Activated gamma-delta T cell (primary cell): ENCODE measurements at places on chromosomes 6 and 20.

DNA sequence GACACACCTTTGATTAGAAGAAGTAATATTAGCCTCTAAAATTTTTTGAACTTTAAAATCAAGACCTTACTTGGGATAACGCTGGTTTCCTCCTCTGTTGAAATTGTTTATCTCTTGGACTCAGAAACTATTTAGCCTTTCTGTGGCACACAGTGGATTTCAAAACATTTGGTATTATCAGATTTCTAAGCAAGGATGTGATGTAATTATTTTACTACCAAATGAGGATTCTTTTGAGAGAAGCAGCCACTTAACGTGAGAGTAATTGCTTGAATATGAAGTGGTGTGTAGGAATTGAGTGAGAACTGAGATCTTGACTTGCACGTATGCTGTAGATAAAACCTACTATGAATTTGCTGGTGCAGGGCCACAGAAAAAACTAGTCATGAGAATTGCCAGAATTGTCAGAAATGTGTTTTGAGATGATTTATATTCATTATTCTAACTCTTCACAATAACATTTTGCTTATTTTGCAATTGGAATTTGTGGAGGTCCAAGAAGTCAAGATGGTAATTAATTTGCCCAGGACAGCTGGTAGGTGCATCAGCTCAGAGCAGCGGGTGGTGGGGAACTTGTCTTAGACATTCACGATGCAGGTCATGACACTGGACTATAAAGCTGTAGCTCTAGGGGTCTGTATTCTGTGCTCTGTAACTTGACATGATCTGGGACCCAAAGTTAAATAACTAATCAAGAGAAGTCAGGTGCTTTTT lies 53.4 kb downstream of the AKAP12 start:
- DNase-seq = no peak

- DNase-seq = no peak
Observed at GRCh38 chr6:165760126-165760802, 97.2 kb upstream of the PDE10A start.

DNA sequence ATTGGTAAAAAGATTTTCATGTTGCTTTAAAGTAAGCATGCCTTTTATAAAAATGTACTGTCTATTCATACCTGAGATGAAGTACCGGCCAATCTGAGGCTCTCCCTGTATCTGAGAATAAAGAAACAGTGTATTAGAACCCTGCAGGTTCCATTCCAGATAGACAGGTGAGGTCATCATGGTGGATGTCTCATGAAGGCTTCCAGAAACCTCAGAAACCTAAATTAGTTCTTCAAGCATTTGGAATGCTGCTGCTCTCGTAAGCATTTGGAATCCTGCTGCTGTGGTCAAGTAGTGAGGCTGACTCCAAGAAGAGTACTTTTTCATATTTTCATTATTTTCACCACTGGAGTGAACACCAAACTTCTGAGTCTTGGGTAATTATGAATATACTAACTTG lies 642.3 kb downstream of the MAFB start:
- DNase-seq = no peak

DNA sequence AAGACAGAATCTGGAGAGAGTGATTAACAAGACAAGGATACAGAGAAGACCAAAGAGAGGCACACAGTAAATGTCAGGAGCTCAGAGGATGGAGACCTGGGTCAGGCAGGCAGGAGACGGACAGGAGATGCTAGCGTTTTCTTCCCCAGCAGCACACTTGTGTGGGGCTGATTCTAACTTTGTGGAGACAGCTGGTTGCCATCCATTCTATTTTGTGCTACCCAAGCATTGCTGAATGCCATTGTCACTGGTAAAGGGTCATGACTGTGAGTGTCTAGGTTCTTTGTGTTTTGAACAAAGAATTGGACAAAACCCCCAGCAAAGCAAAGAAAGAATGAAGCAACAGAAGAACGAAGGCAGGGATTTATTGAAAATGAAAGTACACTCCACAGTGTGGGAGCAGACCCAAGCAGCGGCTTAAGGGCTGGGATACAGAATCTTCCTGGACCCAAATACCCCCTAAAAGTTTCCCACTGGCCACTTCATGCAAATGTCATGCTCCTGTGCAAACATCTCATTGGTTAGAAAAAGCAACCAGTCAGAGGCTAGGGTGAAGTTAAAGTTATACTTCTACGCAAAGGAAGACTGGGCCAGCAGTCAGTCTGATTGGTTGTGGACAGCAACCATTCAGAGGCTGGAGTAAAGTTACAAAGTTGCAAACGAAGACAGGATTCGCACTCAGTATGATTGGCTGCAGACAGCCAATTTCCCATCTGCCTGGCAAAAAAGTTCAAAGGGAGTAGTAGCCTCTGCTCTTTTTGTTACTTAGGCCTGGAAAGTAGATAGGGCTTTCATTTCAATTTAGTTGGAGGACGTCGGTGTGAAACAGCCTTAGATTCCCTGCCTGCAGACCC lies 17.5 kb downstream of the PTK7 start:
- DNase-seq = no peak

DNA sequence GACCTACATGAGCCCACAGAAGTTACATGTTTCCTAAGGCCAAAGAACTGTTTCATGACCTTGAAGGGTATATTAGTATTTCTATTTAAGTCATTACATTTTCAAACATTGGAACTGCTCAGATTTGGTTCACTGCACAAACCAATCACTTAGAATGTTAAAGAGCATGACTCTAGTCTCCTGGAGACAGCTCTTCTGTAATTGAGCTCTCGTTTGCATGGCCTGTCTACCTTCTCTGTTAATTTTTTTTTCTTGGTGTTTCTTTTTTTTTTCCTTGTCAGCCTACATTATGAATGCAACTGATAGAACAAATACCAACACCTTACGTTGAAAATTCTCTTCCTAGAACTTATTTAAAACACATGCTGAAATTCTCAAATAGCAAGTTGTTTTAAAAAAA lies 860.2 kb upstream of the MAP3K7 start:
- no peak for DNase-seq
